CD4-positive, alpha-beta T cell treated with Interleukin-4 for 1 hour (primary cell): ENCODE measurements at places on chromosomes 13 and 19.

GRCh38 chr13:20438801-20439200 lies 86.9 kb downstream of the CRYL1 start:
- no peak for DNase-seq

- DNase-seq = no peak
Measured at GRCh38 chr19:1844513-1845124, 3.7 kb downstream of the REXO1 start.

DNA sequence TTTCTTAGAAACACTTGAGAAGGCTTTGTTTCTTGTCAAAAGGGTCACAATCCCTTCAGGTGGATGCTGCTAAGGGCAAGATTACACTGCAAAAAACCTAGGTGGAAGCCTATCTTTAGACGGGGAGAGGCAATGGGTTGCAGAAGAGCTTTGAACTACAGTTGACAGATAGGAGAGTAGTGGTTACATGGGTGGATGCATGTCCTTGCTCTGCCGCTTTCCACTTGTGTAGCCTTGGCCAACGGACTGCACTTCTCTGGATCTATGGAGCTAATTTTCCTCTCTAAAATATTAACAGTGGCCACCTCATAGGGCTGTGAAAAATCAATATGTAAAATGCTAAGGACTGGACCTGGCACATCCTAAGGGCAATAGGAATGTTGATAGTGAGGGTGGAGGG lies 980 bp downstream of the BCKDHA start:
- no peak for DNase-seq

DNA sequence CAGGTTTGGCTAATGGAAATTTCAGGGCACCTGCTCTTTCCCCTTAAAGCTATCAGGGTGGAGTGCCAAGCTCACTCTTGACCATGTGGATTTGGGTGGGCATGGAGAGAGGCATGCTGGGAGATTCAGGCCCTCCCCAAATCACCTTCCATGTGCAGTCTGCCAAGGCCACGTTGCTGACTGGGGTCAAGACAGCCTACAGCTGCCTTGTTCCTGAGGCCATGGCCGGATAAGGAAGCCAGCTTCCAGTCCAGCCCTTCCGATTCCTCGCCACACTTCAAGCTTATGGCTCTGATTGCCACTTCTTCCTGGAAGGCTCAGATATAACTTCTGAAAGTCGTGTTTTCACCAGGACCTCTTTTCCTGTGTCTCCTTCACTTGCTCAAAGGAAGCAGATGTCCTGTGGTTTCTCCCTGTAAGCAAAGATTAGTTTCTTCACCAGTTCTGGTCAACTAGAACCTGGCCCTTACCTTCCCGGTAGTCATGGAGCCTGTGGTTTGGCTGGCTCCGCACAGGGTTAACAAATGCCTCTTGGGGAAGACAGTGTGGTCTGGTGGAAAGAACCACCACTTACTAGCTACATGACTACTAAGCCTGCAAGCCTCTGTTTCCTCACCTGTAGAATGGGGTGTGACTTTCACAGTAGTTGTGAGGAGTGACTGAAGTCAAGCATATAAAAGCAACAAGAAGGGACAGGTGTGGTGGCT lies 16.1 kb upstream of the TPT1 start:
- no peak for DNase-seq

DNA sequence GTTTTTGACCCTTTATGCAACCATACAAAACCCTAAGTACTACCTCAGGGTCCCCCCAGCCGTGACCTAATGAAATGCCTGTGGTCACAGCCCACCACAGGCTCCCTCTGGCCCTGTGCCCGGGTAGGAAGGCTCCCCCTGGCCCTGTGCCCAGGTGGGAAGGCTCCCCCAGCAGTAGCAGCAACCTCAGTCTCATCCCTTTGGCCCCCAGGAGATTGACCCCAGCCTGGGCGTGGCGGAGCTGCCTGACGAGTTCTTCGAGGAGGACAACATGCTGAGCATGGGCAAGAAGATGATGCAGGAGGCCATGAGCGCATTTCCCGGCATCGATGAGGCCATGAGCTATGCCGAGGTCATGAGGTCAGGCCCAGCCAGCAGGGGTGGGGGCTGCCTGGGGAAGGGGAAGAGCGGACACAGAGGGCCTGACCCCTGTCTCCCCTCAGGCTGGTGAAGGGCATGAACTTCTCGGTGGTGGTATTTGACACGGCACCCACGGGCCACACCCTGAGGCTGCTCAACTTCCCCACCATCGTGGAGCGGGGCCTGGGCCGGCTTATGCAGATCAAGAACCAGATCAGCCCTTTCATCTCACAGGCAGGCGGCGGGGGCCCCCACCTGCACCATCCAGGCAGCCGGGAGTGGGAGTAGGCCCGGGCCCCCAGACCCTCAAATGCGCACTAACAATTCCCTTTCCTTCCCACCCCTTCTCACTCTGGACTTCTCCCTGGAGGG lies 6.3 kb upstream of the BEST2 start:
- no peak for DNase-seq

DNA sequence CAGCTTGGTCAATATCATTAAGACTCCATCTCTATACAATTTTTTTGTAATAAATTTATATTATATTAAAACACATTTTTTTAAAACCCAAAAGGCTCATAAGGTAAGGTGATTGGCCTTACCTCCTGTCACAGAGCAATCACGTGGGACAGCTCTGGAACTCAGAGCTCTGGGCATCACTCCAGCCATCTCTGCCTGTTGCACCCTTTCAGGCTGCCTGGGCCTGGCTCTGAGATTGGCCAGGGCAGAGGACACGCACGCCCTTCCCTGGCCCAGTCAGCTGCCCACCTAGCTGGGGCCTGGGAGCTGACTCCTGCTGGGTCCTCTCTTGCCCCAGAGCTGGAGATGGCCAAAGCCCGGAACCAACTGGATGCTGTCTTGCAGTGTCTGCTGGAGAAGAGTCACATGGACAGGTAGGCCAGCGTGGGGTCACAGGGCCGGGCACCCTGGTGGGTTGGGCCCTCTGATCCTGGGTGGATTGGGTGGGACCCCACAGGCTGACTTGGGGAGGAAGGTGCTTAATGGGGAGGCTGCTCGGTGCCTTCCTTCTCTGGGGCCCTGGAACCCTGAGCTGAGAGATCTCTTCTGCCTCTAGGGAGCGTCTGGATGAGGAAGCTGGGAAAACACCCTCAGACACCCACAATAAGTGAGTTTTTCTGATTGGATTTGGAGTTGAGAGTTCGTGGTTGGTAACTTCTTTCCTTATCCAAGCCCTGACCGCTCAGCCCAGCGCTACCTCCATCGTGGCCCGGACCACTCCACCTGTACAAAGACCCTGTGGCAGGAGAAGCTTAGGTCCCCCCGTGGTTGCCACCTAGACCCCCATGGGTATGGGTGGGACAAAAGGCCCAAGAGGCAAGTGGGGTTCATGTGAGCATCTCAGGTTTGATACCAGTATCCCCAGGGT lies 3.7 kb downstream of the LIN37 start:
- no peak for DNase-seq

- DNase-seq = no peak
Measured at GRCh38 chr13:39909634-39910033, 254.2 kb downstream of the COG6 start.
